ENCODE measurements at places on chromosomes 1 and 21.

DNA sequence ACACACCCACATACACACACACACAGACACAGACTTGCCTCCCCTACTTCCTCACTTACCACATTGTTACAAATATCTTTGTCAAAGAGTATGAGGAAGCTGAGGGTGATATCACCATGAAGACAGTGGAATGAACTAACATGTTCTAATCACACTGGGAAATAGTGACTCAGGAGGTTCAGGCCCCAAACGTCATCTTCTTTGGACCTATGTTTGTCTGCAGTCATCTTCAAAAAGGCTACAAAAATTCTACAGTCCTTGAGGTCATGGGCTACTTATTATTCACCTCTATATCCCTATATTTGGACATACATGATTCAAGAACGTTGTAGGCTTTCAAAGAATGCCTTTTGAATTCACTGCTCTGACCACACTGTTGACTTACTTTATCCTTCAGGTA lies 2.1 kb upstream of the LCE2C start:
- DNase-seq, result no peak

DNA sequence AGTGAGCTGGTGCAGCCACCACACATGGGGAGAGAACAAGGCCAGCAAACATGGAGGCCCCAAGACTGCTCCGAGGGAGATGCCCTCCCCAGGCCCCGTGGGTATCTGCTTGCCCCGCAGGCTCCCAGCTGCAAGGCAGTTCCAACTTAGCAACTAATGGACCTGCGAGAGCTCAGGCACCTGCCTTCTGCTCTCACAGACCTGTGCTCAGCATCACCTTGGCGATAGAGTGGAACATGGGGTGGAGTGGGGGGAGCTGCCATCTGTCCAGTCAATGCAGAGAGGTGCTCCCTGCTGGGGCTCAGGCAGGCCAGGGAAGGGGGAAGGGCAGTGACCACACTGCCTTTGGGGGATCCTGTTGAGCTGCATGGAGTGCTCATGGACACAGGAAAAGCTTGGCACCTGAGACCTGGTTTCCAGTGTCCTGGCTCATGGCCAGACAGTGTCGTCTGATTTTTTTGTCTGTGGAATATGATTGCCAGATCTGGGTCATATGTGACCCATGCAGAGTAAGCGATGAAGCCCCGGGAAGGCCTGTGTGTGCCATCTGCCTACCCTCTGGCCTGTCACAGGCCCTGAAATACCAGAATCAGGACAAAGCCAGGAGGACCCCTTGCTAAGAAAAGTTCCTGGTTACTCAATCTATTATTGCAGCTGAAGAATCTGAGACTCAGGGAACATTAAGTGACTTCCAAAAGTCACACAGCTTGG lies 39.9 kb upstream of the TENT5C start:
- DNase-seq, result peak; percentile 8

- no peak for DNase-seq
Observed at GRCh38 chr21:27085387-27085786, 118.5 kb upstream of the ADAMTS5 start.

- no peak for DNase-seq
Observed at GRCh38 chr1:109304226-109304920, 2.4 kb downstream of the MYBPHL start.

DNA sequence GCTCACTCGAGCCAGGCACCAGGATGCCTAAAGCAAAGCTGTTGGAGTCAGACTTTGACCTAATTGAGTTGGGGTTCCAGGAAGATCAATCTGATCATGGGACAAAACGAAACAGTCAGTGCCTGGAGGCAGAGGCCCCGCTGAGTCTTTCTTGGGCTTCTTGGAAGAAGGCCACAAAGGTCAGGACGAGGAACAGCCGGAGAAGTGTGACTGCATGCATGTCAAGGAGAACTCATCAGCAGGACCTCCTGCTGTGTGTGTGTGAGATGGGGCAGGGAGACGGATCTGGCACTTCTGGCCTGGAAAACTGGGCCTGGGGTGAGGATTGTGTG lies 190.8 kb downstream of the CAMTA1 start:
- no peak for DNase-seq

DNA sequence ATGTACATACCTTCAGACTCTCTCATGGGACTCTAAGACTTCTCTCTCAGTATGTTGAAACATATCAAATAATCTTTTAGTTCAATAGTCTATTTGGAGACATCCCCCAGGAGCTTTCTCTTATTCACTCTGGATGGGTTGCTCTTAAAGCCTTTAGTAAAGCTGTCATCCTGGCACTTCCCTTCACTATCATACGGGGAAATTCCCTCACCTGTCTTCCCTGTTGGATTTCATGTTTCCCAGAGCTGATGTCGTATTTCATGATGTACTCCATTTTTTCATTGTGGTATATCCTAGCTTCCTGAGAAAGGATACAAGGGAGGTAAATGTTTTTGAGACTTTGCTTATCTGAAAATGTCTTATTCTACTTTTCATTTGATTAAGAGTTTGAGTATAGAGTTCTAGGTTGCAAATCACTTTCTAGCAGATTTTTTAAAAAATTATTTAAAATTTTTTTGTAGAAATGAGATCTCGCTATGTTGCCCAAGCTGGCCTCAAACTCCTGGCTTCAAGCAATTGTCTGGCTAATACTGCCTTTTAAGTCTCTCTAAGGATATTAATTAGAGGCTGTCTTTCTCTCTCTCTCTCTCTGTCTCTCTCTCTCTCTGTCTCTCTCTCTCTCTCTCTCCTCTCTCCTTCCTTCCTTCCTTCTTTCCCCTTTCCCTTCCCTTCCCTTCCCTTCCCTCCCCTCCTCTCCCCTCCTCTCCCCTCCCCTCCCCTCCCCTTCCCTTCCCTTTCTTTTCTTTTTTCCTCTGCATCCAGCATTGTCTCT lies 17.0 kb upstream of the MACF1 start:
- DNase-seq, result no peak

- DNase-seq, result no peak
Observed at GRCh38 chr1:212127221-212127620, 91.7 kb downstream of the DTL start.

- no peak for DNase-seq
Observed at GRCh38 chr1:225481738-225482137, 53.9 kb upstream of the LBR start.

DNA sequence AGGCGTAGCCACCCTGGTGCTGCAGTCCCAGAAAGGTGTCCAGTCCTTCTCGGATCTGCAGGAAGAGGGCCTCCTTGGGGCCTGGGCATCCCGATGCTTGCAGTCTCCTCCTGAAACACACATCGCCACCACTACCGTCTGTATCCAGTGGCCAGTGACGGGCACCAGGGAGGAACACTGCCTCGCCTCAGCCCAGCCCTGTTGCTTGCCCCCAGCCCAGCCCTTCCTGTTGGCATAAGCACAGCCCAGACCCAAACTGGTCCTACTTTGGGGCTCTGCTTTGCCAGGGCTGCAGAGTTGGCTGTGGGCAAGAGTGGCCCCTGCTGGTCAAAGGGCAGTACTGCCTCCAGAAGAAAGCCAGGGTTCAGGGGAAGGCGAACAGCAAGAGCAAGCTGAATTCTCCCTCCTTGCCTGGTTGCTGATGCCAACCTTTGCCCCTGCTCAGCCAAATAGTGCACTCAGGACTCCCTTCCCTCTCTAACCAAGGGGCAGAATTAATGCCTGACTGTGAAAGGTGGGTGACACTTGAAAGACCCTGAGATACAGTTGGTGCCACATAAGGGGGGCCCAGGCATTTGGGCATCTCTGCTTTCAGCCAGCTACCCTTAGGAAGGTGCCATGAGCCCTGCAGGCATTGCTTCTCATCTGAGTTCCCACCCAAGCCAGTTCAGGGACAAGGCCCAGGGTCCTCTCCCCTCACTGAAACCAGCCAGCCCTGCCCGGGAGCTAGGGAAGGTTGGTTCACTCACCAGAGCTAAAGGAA lies 11.1 kb upstream of the ARHGEF2 start:
- DNase-seq, result peak; percentile 83

GRCh38 chr21:43895196-43895595 lies 30.2 kb downstream of the AGPAT3 start:
- DNase-seq, result no peak

GRCh38 chr1:84330125-84330984 lies 28.8 kb downstream of the SAMD13 start:
- no peak for DNase-seq

DNA sequence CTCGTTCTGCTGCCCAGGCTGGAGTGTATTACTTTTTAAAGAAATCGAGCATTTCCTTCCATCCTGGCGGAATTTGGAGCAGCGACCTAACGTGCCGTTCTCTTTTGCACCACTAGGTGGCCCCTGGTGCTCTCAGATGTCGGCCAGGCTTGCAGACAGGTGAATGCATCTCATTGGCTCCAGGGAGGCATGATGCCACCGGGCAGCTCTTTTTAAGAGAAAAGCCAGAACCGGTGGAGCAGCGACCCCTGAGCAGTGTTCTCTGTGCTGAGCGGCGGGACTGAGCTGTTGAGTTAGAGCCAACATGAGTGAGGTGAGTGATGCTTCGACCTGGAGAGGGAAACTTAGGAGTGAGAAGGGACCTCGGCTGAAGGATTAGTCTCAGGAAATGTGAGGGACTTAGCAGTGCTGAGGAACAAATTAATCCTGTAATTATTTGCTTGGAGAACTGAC lies at the start of gene PCP4:
PCP4 (plus strand) TSS at position 241 of the 453 bp plus-strand sequence; CDS start at position 305, 64 bp downstream.
- peak; percentile 22 for DNase-seq

DNA sequence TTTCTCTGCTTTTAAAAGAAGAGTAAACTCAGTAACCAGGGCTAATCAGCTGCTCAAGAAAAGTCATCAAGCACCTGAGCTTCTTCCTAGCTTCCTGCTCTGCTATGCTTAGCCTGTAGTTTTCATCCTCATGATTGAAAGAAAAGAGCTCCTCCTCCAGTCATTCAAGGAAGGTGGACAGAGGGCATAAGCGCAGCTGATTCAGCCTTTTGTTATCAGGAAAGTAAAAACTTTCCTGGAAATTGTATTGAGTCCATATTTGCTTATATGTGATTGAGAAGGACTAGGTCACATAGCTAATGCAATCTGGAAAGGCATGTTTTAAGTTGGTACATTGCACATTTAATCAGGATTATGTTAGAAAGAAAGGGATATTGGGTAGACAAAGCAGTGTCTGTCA lies 8.5 kb upstream of the BACH1 start:
- no peak for DNase-seq

- no peak for DNase-seq
Observed at GRCh38 chr21:37827913-37828312, 88.3 kb downstream of the KCNJ6 start.

DNA sequence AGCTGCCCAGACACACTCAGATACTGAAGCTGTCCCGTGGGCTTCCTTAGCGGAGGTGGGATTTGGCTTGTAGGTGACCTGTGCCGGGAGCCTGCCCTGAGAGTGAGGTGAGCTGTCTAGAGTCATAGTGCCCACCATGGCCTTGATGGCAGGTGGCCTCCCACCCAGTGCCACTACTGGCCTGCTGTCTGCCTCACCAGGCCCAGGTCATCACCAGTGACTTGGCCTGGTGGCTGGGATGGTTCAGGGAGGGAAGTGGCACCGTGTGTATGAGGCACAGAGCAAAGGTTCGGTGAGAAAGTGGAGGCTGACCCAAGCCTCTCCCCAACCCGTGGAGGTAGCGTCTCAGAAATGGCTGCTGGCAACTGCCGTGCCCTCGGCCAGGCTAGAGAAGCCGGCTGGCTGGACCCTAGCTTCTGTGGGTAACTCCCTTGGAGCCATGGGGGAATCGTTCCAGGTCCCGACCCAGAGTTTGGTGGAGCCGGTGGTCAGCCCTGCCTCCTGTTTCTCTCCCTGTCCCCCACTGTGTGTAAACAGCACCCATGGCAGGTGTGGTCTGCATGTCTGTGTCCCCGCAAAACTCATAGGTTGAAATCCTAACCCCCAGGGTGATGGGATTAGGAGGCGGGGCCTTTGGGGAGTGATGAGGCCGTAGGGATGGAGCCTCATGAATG lies 155.4 kb upstream of the C1orf174 start:
- no peak for DNase-seq

GRCh38 chr1:4805987-4806386 lies 151.6 kb downstream of the AJAP1 start:
- DNase-seq, result no peak

DNA sequence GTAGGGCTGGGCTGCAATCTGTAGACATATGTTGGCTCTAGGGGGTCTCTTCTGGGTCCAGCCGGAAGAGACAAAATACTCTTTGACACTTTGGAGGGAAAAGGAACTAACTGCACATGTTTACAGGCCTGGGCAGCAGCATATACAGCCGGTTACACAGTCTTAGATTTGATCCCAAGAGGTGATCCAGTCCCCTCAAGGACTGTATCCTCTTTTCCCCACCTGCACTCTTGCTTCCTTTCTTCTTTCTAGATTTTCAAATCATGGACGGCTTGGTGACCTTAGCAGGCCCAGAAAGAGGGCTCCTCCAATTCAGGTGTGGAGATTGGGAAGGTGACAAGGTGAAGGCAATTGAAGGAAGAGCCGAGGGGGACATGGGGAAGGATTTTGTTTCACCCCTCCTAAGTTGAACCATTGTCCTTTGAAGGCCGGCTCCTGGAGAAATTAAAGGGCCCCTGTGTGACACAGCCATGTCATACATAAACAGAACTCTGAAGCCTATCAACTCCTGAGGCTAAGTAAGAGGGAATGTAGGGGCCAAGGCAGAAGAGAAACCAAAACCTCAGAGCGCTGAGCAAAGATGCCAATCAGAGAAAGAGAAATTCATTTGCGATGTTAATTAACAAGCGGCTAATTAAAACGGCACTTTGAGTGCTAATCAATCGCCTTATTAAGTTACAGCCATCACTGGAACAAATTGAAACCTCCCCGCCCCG lies 5.9 kb upstream of the BARHL2 start:
- DNase-seq, result no peak

- no peak for DNase-seq
Observed at GRCh38 chr21:29534448-29534847, 235.7 kb downstream of the BACH1 start.

- DNase-seq, result no peak
Observed at GRCh38 chr1:169051171-169051570, 55.3 kb upstream of the ATP1B1 start.

DNA sequence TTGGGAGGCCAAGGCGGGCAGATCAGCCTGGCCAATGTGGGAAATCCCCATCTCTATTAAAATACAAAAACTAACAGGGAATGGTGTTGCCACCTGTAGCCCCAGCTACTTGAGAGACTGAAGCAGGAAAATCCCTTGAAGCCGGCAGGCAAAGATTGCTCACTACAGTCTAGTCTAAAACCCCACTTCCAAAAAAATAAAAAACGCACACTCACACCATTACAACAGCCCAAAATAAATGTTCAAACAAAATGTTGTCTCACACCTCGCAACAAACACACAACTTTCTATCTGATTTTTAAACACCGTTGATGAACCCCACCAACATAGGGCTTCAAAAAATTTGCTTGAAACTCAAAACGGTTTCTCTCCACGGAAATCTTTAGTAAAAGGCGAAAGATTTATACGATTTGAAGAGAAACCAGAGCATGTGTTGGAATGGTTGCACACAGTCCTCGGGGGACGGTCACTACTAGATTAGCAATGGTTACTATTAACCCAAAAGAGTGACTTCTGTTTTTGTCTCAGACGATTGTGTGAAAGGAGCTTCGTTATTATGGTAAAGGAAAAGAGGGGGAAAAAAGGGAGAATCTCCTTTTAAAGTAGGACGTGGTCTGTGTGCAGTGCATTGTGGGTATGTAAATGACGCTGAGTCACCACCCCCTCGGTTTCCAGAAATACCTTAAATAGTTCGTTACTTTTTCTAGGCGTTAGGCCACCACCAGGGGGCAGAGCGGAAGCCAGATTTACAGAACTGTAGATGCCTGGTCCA lies at the start of gene RNU5D-1:
RNU5D-1 (minus strand) TSS at position 430 of the 772 bp plus-strand sequence.
- DNase-seq, result peak; percentile 90
